ENCODE measurements at places on chromosomes 6 and 20. TPM values are rescaled to one million over a fixed set of nuclear protein-coding genes. Genes with fewer than 3 reads are reported as not detected.

Gene PLG
- total RNA-seq: not detected

Gene DDRGK1
- total RNA-seq: 76.5 TPM

Gene PTGIS
- total RNA-seq: 77.7 TPM

GRCh38 chr20:62952373-62952967 lies at the start of gene SLC17A9:
TSS of gene SLC17A9 (plus strand) at chr20:62952709. CDS start at chr20:62952831, 122 bp downstream.
- DNase-seq: no peak

- no peak for DNase-seq
Measured at GRCh38 chr6:154504865-154505449, 5.5 kb downstream of the CNKSR3 start.

DNA sequence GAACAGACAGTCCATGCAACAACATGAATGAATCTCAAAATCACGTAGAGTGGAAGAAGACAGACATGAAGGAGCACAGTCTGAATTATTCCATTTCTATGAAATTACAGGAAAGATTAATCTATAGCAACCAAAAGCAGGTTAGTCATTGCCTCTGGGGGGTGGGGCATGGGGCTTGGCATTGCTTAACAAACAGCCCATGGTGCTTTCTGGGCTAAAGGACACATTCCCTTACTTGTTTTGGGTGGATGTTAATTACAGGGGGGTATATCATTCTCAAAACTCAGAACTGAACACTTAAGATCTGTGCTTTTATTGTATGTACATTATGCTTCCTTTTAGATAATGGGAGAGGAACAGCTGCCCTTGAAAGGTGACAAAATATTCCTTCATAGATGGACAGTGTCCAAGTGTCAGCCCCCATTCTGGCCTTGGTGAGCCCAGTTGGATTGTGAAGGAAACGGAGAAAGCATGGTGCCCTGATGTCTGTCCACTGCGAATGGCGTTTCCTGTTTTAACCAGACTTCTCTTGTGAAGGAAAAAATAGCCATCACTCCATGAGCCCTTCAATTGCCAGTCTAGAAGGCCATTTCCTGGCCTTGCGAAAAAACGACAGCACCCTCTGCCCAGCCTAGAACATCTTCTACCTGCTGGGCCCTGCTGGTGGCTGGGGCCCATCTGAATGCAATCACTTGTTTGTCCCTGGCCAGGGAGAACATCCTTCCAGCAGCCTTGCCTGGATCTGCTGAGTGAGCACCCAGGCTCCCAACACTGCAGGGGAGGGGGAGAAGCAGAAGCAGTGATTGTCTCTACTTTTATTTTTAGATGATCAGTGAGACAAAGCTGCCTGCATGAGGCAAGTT lies 179.7 kb downstream of the BCAS1 start:
- DNase-seq: no peak

Gene MTHFD1L
- total RNA-seq: 16.3 TPM

- DNase-seq: no peak
Measured at GRCh38 chr20:58557733-58558342, 42.6 kb upstream of the APCDD1L start.

Gene KHDC3L
- not detected for total RNA-seq

- no peak for DNase-seq
Measured at GRCh38 chr6:4844108-4844507, 67.9 kb downstream of the CDYL start.

DNA sequence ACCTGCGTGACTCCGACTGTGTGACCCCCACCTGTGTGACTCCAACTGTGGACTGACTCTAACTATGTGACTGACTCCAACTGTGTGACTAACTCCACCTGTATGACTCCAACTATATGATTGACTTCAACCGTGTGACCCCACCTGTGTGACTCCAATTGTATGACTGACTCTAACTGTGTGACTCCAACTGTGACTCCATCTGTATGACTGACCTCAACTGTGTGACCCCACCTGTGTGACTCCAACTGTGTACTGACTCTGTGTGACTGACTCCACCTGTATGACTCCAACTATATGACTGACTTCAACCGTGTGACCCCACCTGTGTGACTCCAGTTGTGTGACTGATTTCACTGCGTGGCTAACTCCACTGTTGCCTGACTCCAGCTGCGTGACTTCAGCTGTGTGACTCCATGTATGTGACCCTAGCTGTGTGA lies 38.6 kb downstream of the SYNJ2 start:
- DNase-seq: no peak

DNA sequence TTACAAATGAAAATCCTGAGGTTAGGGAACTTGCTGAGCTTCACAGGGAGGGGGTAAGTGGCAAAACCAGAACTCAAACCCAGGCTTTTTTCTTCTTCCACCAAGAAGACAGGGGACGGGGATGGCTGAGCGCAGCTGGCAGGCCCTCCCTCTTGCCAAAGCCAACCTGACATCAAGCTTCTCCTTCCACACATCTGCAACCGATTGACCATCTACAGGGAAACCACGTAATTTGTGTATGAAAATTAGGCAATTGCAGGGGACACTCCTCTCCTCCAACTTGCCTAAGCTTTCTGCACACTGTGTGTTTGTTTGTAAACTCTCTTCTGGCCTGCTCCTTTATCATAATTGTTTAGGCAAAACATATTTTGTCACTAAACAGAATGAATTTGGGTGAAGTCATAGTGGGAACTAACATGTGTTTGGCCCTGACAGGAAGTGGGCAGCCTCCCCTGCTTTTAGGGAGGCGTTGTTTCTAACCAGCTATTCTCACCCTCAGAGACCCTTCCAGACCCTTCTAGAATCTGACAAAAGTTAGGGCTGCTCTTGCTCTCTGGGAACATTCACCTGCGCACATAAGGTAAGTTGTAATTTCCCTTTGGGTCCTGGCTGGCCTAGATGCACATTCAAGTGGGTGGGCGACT lies 18.9 kb downstream of the ZNF831 start:
- no peak for DNase-seq

- DNase-seq: no peak
Measured at GRCh38 chr20:47914792-47915191, 129.5 kb upstream of the SULF2 start.

- DNase-seq: no peak
Measured at GRCh38 chr6:150249261-150249660, 106.4 kb downstream of the PPP1R14C start.

DNA sequence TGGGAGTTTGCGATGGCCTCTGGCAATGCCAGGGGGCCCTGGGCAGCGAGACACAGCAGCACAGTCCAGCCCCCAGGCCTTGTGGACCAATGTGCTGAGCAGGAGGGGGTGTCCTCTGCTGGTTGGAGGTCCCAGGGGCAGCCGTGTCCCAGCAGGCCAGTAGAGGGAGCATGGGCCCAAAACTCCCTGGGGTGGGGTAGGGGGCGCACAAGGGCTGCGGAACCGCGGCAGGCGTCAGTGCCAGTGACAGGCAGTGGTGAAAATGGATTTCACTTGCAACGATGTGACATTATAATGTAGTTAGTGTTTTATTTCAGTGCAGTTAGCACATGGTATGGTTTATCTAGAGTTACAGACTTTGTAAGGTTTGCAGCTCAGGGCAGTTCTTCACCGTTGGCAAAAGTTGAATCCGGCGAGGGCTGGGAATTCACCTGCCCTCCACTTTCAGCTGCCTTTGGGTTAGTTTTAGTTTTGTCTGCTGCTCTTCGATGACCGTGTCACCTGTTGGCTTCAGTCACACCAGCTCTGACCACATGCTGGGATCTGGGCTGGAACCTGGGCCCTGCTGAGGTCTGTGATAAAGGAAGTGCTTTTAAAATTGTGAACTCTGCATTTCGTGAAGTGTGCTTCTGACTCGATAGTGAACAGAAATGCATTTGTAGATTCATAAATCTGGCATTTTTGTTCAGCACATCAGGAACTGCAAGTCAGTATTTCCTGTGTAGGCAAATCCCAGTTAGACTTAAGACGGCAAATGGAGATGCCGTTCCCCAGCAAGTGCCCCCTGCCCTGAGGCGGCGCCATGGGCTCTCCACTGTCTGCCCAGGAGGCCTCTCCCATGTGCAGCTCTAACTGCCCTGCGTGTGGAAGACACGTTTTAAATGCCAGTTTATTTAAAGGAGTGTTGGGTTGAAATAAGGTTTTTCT lies 46.8 kb downstream of the PYGB start:
- no peak for DNase-seq

GRCh38 chr6:150531957-150532356 lies 67.7 kb upstream of the PLEKHG1 start:
- no peak for DNase-seq

Gene CTCFL
- not detected for total RNA-seq

DNA sequence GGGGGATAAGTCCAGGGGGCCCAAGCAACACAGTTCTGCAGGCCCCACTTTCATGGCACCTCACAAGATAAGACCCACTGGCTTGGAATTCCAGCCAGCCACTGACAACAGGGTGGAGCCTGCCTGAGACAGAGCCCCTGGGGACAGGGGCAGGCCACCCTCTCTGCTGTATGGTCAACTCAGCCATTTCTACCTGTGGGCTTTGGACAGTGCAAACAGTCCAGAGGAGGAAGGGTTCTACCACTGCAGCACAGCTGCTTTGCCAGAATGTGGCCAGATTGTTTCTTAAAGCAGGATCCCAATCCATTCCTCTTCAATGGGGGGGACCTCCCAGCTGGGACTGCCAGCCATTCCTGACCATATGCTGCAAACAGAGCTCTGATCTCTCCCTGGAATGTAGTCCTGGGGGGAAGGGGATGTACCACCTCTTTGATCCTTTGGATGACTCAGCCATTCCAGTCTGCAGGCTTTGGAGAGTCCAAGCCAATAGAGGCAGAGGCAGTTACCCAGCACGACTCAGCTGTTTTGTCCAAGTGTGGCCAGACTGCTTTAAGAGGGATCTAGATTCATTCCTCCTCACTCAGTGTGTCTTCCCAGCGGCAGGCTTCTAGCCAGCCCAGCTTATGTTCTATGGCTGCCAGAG lies 842.2 kb downstream of the EPHA7 start:
- DNase-seq: no peak

- DNase-seq: no peak
Measured at GRCh38 chr20:53878262-53879047, 191.9 kb downstream of the BCAS1 start.

- no peak for DNase-seq
Measured at GRCh38 chr6:132865364-132865763, 51.0 kb downstream of the RPS12 start.

- DNase-seq: no peak
Measured at GRCh38 chr6:144365271-144365670, 80.1 kb downstream of the UTRN start.

- no peak for DNase-seq
Measured at GRCh38 chr6:56168596-56168995, 78.8 kb downstream of the COL21A1 start.

Gene ACSS1
- total RNA-seq: 15.9 TPM

- no peak for DNase-seq
Measured at GRCh38 chr20:40641202-40641601, 47.8 kb downstream of the MAFB start.

DNA sequence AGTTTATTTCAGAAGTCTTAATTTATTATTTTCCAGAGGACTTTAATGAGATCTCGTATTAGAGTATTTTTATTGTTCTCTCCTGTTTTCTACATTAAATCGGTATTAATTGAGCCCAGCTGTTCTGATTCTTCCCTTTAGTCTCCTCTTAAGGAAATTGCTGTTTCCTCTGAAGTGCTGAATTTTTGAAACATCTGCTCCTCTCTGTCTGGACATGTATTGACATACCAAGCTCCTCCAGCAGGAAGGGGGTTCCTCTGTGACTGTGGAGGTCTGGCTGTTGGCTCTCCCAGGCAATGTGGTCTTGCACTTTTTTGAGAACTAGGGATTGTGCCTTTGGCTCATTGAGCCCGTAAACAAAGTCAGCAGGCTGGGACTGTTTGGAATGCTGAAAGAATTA lies 74.9 kb downstream of the MAP3K4 start:
- DNase-seq: no peak

Gene SLC35F1
- total RNA-seq: 0.74 TPM

- no peak for DNase-seq
Measured at GRCh38 chr20:38764567-38765318, 16.5 kb downstream of the ACTR5 start.

GRCh38 chr20:62700261-62700930 lies 8.2 kb upstream of the NTSR1 start:
- DNase-seq: no peak

GRCh38 chr6:170500955-170501590 lies 52.0 kb downstream of the PSMB1 start:
- no peak for DNase-seq

DNA sequence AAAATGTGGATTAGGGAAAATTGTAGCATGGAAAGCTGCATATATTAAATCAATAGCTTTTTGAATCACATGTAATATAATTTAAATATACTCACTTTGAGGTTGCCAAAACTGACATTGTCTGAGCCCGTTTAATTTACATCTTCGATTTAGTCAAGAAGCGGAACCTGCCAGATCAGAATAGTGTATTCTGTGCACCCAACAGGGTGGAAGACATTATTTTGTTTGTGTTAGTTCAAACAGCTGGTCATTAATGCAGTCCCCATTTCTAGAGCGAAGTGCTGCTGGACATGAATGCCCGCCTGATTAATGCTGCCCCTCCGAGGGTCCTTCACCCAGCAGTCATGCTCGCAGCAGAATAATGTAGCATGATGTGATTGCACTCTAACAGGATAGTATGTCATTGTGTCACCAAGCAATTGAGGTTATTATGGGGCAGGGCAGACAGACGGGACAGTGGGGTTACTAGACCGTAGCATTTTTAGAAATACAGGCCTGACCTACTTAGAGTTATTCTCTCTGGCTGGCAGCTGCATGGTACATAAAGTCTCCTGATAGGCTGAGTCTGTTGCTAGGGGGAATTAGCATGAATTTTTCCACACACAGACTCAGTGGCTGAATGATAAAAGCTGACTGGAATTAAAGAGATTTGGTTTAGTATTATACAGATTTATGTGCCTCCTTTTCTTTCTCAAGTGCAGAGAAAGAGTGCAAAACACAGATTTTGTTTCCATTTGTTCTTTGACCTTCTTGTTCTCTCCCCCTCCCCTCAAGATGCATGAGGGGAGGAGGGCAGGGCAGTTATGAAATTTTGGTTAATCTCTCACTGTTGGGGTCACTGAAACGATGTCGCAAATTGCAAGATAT lies 147.1 kb downstream of the PRL start:
- no peak for DNase-seq

DNA sequence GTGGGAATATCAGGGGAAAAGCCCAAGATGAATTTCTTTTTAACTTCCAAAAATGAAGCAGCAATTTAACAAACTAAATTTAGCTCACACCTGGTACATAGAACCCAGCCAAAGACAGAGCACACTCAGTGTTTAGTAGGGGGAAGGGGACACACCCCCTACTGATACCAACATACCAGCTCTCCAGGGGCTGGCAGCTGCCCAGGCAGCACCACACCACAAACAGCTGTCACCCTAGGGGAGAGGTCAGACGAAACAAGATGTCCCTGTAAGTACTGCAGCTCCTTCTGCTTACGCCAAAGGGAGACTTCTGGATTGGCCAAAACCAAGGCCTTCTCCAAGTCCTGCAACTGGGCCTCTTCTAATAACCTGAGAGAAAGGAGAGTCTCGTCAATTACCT lies 26.0 kb downstream of the MDN1 start:
- no peak for DNase-seq

DNA sequence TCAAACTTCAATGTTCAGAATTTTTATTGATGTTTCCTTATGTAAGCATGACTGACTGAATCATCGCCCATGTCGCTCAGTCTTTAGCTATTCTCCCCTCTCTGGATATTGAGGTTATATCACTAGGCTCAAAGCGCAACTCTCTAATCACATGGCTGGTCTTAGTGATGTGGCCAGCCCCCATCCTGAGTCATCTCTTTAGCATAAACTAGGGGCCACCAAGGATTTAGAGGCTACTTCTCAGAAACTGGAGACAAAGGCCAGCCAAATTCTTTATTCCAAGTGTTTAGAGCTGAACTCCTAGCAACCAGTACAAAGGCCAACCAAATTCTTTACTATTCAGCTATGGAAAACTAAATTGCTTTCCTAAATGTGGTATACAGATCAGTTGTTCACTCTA lies 61.4 kb downstream of the FAM135A start:
- DNase-seq: no peak

GRCh38 chr6:111843347-111844147 lies 29.7 kb downstream of the FYN start:
- no peak for DNase-seq

All from omental fat pad (tissue), 4 donors.